ENCODE measurements at places on chromosomes 4 and X.

GRCh38 chr4:186778134-186778533 is 54.5 kb upstream of the FAT1 start:
- DNase-seq, result no peak

GRCh38 chrX:19912-20571 is 261.1 kb upstream of the PLCXD1 start:
- no peak for DNase-seq

GRCh38 chrX:41350976-41351569 is 17.1 kb downstream of the DDX3X start:
- DNase-seq, result no peak

GRCh38 chrX:63128509-63128908 is 222.6 kb downstream of the SPIN4 start:
- no peak for DNase-seq

DNA sequence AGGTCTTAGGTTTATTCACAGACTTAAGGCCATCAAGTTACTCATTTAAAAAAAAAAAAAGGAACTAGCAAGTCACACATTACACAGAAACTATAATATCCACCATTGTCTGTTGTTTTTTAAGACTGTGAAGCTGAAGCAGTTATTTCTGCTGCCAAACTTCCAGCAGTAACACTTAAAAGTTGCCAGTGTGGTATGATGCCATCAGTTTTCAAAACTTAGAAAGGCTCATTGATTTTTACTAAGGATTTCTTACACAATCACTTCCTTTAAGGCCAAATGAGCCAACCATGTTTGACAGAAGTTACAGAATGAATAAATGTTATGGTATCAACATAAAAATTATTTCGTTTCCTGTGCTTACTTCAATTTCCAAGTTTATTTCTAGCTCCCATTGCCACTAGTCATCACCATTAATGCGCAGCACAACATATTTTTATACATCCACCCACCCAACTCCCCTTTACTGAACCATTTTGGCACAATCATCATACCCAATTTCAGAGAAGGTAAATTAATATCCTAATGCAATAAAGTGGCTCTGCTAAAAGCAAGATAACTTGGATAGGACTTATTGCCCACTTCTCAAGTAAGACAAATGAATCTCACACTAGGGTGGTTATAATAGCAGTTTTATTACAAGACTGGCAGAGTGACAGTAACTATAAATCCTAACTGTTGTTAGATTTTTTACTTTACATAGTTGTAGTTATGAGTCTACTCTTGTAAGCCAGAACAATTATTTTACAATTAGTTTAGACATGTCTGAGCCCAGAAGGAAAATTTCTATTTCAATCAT is 13.1 kb downstream of the PDGFC start:
- DNase-seq, result no peak

GRCh38 chr4:7359400-7360062 is 75.2 kb downstream of the PSAPL1 start:
- no peak for DNase-seq

GRCh38 chr4:964346-965025 is 8.9 kb downstream of the DGKQ start:
- no peak for DNase-seq

GRCh38 chr4:61514991-61515390 is 314.9 kb downstream of the ADGRL3 start:
- no peak for DNase-seq

GRCh38 chrX:7093305-7093704 is 54.2 kb upstream of the STS start:
- no peak for DNase-seq

DNA sequence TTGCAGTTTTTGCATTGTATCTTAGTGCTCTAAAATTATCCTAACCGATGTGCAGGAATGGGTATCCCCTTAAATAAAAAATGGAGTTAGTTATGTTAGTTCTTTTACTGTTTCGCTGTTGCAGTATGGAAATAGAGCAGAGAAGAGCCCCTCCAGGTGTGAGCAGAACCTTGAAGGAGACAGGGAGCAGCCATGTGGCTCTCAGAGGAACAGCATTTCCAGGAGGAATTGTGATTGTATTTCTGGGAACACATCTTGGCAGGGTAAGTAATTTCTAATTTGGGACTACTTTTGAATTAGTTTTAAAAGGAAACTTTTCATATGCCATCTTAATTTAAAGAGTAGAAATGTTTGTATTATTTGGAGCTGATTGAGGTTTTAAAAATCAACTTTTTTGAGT is 5.3 kb upstream of the CCDC158 start:
- DNase-seq, result no peak

GRCh38 chr4:5883916-5884315 is 9.0 kb downstream of the CRMP1 start:
- DNase-seq, result no peak

- no peak for DNase-seq
These were observed 326.4 kb downstream of the PPP3CA start for GRCh38 chr4:101020956-101021355.

- DNase-seq, result no peak
These were observed 200.4 kb downstream of the MAB21L2 start for GRCh38 chr4:150782311-150782710.

DNA sequence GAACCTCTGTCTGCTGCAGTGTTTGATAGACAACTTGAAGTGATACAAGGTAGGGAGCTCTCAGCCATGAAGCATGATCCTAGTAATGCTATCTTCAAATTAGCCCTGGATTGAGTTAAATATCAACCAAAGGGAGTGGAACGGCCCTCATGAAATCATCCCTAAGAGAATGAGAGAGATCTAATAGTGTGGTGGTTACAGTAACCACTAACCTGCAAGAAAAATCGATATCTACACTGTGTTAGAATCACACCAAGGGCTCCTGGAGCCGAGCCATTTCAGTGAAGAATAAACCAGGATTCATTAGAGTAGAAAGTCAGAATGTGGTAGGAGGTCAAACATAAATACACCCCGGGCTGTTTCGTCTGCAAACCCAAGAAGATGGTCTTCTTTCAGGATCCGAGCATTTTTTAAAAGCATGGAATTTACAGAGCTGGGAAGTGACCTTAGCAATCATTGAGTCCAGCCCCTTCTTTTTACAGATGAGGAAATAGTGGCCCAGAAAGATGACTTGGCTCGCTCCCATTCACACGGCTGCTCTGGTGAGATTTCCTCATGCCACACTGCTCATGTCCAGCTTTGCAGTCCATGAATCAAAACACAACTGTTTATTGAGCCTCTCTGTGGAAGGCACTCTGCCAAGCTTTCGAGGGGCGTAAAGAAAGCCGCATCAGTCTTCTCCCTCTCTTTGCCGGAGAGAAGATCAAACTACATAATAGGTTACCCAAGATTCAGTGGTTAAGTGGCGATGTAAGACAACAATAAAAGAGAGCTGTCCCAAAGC is 5.5 kb upstream of the DCTD start:
- no peak for DNase-seq

DNA sequence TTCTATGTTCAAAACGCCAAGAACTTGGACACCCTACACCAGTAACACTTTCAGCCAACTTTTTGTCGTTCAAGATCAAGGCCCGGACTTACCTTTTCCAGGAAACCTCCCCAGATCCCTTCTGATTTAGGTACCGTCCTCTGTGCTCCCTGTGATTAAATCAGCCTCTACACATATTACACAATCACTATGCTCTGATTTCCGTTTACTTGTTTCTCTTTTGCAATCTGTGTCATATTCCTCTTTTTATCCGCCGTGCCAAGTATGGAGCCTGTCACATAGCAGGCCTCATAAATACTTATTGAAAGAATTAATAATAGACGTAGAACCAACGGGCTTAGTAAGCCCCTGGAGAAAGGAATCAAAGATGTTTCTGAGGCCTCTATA is 722 bp upstream of the TMEM33 start:
- DNase-seq, result no peak

DNA sequence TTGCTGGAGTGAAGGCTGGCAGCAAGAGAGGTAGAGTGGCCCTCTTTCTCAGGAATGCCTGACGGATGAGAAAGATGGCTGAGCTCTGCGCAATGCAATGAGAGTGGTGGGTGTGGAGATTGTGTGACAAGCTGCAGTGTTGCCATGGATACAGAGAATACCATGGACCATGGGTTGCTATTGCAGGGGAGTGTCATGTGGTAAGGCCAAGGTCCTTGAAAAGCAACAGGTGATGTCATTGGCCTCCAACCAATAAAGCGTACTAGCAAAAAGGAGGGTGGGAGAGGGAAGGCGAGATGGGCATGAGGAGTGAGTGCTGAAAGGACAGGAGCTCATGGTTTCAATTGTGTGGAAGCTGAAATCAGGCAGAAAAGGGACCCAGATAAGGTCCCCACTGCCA is 1.8 kb downstream of the PNMA5 start:
- no peak for DNase-seq

DNA sequence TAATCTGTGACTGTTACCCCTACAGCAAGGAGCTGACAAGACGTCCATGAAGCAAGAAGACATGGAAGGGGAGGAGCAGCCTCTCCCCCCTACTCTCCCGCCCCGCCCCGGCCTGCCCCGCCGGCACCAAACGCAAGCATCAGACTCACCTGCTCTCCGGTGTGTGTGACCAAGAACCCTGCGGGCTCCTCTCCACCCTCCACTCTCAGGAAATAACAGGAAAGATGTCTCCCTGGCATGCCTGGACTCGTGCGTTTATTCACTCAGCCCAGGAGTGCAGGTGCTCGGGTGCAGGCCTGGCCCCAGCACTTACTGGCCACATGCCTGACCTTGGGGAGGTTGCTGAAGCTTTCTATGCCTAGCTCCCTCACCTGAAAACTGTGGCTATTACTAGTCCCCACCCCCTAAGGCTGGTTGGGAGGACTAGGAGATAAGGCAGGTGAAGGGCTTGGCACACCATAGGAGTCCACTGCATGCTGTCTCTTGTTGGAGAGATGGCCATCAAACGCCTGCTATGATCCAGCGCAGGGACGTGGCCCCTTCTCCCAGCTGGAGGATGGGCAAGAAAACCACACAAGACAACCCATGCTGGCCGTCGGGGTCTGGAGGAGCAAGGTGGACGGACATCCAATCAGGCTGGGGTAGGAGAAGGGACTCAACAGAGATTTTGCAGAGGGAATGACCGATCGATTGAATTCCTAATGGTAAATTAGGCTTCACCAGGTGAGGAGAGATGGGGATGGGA is 34.9 kb upstream of the CLDN24 start:
- DNase-seq, result no peak

DNA sequence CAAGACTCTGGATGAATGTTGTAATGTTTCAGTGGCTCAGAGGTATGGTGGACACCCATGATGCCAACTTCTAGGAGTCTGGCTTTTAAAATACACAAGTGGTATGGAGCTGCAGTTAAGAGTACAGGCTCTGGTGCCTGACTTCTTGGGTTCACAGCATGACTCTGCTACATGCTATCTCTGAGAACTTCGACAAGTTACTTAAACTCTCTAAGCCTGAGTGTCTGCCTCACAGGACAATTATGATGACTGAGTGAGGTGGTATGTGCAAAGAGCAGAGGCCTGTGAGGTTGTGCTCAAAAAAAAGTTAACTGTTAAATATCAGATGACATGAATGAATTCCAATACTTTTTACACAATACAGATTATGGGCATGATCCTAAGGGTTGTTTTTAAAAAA is 90.9 kb upstream of the SRD5A3 start:
- no peak for DNase-seq

GRCh38 chr4:2074588-2074987 is 15.5 kb downstream of the NAT8L start:
- DNase-seq, result no peak

DNA sequence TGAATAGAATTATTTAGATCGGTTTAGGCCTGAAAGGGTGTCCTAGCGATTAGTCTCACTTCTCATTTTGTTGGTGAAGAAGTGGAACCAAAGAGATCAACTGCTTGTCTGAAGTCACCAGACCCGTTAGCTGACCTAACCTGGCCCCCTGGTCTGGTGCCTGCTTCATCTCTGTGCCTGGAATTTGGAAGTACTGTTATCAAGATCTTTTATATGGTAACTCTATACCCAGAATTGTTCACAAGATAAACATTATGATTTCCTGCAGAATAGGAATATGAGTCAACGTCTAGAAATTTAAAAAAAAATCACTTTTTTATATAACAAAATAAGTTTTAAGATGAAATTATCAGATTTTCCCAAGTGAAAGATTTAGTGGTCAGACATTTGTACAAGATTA is 37.2 kb downstream of the LRP2BP start:
- DNase-seq, result no peak

DNA sequence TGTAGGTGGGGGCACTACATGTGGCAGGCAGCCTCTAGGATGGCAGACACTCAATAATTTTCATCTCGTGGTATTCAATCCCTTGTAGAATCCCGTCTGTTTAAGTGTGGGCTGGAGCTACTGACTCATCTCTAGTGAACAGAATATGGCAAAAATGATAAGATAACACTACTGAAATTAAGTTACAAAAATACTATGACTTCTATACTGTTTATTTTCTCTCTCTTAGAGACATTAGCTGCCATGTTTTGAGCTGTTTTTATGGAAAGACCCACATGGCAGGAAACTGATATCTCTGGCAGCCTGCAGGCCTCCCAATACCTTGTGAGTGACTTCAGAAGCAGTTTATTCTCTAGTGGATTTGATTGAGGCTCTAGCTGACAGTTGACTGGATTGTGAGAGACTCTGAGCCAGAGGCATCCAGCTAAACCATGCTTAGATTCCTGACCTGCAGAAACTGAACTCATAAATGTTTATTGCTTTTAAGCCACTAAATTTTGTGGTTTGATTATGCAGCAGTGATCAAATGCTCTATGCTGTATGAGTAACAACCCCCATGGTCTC is 298.8 kb upstream of the CTSO start:
- no peak for DNase-seq

Measured in stimulated activated CD4-positive, alpha-beta T cell treated with anti-CD3 and anti-CD28 coated beads, Interleukin-1b, Interleukin-23, amount 100 ng/mL, for 48 hours (primary cell).